WTC11 (cell line): ENCODE measurements at places on chromosomes 13 and 19. TPM values are rescaled to one million over a fixed set of nuclear protein-coding genes. Genes with fewer than 3 reads are reported as not detected.
A peak's percentile ranks its signal among the peaks of the same experiment; 100 is the strongest.

DNA sequence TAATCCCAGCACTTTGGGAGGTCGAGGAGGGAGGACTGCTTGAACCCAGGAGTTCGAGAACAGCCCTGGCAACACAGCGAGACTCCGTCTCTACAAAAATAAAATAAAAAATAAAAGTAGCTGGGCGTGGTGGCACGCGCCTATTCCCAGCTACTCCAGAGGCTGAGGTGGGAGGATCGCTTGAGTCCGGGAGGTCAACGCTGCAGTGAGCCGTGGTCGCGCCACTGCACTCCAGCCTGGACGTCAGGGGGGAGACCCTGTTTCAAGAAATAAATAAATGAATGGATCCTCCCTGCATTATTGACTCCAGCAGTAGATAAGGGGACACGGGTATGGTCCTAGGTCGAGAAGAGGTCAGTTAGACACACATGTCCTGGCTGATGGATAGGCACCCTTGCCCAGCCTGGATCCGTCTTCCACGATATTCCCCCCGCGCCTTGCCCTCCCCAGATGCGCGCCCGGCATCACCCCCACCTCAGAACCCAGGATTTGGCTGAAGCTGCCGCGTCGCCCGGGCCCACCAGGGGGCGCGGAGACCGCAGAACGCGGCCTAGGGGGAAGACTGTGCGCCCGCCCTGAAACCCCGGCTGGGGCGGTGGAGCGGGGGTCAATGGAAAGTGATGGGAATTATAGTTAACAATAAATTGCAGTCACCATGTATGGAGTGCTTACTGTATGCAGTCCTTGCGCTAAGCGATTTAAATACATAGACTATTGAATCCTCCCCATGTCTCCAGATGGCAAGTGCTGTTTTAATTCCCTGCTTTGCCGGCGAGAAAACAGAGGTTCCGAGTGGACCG, 2.1 kb upstream of the HOOK2 start:
- H3K4me3 ChIP-seq: peak overlapping the region; percentile 79
- peak overlapping the region; percentile 49 for H3K27ac ChIP-seq
- H3K4me1 ChIP-seq: peaks cover 21% of the 10 kb centered on the region
- peaks cover 9% of the 10 kb centered on the region for H3K36me3 ChIP-seq

- 0 out of 2 replicates have a peak, but pooled peaks cover 4% of the 10 kb centered on the region for H3K27me3 ChIP-seq
- H3K27ac ChIP-seq: no peak overlapping the region
- H3K36me3 ChIP-seq: peaks cover 3% of the 10 kb centered on the region; the same call in 1 of the 2 replicates
- peaks cover 12% of the 10 kb centered on the region for H3K4me1 ChIP-seq
These were observed 10.6 kb downstream of the POU2F2 start for GRCh38 chr19:42121656-42122069.

GRCh38 chr19:1634242-1634937, 18.0 kb downstream of the TCF3 start:
- no peaks in the 10 kb centered on the region for H3K27me3 ChIP-seq
- no peak for DNase-seq
- no peak overlapping the region for H3K27ac ChIP-seq
- no peak overlapping the region for H3K4me3 ChIP-seq
- H3K4me1 ChIP-seq: no peaks in the 10 kb centered on the region

- no peak overlapping the region for H3K27ac ChIP-seq
- no peaks in the 10 kb centered on the region for H3K27me3 ChIP-seq
- H3K4me1 ChIP-seq: peaks cover 17% of the 10 kb centered on the region
- no peak for DNase-seq
These were observed 180.7 kb downstream of the STK24 start for GRCh38 chr13:98396071-98396710.

DNA sequence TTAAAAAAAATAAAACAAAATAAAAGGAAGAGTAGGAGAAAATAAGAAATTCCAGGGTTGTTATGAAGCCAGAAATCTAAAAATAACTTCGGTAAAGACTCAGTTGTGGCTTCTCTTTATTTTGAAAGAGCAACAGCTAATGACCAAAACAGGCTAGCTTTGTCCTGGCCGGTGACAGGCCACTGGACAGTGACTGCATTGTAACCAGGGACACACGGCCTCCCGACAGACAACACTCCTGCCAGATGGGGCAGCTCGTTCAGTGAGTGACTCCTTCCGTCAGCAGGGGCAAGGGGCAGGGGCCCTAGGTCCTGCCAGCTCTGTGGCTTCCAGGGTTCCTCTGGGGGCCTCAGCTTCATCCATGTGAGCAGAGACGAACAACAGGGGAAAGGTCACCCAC, 173.4 kb downstream of the KATNAL1 start:
- DNase-seq: no peak
- H3K4me1 ChIP-seq: peaks cover 6% of the 10 kb centered on the region; the same call in 1 of the 2 replicates
- H3K36me3 ChIP-seq: no peaks in the 10 kb centered on the region
- H3K27ac ChIP-seq: no peak overlapping the region
- H3K27me3 ChIP-seq: peaks cover 4% of the 10 kb centered on the region
- no peak overlapping the region for H3K4me3 ChIP-seq

- H3K27me3 ChIP-seq: no peaks in the 10 kb centered on the region; the same call in 1 of the 2 replicates
- no peak overlapping the region for H3K4me3 ChIP-seq
- H3K27ac ChIP-seq: no peak overlapping the region
- no peak for DNase-seq
These were observed 16.7 kb upstream of the ITM2B start for GRCh38 chr13:48216204-48216711.

The DNAAF3 gene
- total RNA-seq: 4.0 to 5.9 TPM (median 5.6 TPM) in 3 replicates

- H3K4me3 ChIP-seq: no peak overlapping the region
- peaks cover 11% of the 10 kb centered on the region; the same call in 1 of the 2 replicates for H3K27me3 ChIP-seq
- H3K36me3 ChIP-seq: no peaks in the 10 kb centered on the region
- no peak for DNase-seq
- no peaks in the 10 kb centered on the region for H3K4me1 ChIP-seq
- no peak overlapping the region for H3K27ac ChIP-seq
These were observed 3.0 kb upstream of the LGALS14 start for GRCh38 chr19:39701291-39701690.

DNA sequence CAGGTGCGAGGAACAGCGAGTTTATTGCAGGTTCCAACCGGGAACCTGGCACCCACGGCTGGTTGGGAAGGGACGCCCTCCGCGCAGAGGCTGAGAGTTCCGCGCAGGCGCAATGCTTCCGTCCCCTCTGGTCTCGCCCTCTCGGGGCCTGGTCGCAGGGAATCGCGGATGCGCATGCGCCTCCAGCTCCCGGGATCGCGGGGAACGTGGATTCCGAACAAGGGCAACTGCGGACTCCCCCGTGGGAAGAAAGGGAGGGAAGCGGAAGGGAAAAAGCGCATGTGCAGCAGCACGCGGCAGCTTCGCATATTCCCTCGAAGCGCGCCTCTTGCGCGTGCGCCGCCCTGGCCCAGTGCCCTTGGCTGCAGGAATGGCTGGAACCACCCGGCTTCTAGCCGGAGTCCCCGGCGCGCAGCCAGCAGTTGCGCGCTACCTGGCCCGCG, 1.1 kb downstream of the TSSK6 start:
- DNase-seq: no peak
- no peaks in the 10 kb centered on the region for H3K27me3 ChIP-seq
- H3K27ac ChIP-seq: no peak overlapping the region
- H3K4me1 ChIP-seq: peaks cover 10% of the 10 kb centered on the region; the same call in 1 of the 2 replicates
- no peak overlapping the region for H3K4me3 ChIP-seq
